T-helper 17 cell (primary cell): ENCODE measurements at places on chromosomes 6 and 20.

DNA sequence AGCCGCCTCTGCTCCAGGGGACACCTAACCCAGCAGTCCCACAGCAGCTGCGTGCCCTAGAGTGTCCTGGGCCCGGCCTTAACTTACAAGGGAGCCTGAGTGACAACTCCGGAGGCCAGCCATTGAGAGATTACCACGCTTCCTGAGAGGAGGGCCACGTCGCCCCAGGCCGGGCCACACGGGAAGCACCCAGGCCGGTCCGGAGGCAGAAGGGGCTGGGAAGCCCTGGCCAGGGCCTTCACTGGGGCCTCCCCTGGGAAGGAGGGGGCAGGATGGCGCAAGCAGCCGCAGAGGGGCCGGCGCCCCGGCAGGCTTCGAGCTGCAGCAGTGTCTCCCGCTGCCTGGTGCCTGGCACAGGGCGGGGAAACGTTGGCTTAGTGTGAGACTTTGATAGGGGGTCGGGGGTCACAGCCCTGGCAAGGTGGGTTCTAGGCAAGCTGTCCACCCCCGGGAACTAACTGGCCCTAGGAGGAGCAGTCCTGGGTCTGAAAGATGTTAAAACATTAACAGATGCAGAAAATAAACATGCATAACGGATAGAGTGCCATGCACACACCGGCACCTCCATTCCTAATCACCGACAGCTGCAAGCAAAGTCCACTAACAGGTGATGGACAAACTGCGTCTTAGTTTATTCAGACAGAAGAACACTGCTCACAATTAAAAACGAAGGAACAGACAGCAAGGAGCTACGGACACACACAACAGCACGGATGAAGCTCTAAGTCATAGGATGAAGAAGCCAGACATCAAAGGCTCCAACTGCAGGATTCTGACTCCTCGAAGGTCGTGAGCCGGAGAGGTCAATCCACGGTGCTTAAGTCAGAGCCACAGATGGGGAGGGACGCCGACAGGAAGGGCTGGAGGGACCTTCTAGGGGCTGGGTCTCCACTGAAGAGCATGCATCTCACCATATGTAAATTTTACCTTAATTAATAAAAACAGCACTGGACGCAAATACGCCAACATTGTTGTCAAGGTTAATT, 17.4 kb downstream of the CHRNA4 start:
- no peak for DNase-seq

- no peak for DNase-seq
These were observed 193.8 kb downstream of the COL12A1 start for GRCh38 chr6:75012018-75012417.

DNA sequence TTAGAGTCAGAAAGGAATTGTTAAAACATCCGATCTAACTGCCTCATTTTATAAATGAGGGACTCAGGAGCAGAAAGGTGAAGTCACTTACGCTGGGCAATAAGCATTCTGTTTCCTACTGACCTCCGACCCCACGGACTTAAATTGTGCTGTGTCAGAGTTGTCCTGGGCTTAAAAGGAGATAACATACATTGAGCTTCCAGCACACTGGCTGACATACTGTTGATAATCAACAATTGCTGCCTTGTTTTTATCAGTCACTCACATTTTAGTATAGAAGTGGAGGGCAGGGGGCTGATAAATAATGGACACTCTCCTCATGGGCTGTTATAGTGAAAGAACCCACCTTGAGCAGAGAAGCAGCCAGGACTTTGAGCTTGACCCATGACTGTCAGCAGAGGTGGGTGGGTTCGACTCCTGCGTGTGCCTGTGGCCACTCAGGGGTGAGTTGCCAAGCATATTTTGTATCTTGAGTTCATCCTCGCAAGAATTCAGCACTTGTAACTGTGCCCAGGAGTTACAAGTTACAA, 166.5 kb upstream of the JARID2 start:
- no peak for DNase-seq

- no peak for DNase-seq
These were observed 142.2 kb downstream of the MBOAT1 start for GRCh38 chr6:20070047-20070446.

- no peak for DNase-seq
These were observed 4.3 kb upstream of the BTN3A2 start for GRCh38 chr6:26360451-26361416.

GRCh38 chr20:21315138-21315537, 12.0 kb downstream of the XRN2 start:
- DNase-seq: no peak

- no peak for DNase-seq
These were observed 8.7 kb upstream of the WTAP start for GRCh38 chr6:159718634-159719033.

GRCh38 chr6:2007165-2007564, 238.2 kb downstream of the GMDS start:
- no peak for DNase-seq
